Stimulated activated CD4-positive, alpha-beta T cell treated with anti-CD3 and anti-CD28 coated beads, Interleukin-4, amount 100 ng/mL, for 4 hours (primary cell): ENCODE measurements at places on chromosomes 7 and 10.

DNA sequence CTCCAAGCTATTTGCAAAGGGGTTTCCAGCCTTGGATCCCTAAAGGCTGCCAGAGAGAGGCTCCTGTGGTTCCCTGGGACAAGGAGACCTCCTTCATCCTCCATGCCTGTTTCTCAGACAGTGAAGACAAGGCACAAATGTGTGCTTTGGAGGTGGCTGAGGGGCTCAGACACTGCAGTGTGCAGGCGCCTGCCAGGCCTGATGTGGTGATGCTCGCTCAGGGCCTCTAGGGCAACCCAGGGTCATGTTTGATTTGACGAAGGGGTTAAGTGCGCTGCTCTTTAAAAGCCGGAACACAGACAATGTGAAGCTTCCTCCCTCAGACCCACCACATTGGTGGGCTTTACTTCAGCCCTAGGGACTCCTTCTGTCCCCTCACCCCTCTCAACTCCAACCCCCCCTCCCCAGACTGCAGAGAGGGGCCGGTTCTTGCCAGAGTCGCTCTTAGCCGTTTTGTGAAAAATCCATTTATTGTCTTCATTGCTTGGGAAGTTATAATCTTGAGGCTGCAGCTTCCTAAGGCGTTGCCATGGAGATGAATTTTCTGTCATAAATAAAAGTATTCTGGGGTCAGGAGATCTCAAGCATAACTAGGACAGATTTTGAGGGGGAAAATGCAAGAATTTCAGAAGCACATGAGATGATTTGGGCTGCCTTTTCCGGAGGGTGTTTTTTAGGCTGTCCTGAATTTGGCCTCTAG, 35.8 kb downstream of the PDGFA start:
- no peak for DNase-seq

GRCh38 chr10:5775685-5776084, 37.5 kb downstream of the GDI2 start:
- peak; percentile 86 for DNase-seq

DNA sequence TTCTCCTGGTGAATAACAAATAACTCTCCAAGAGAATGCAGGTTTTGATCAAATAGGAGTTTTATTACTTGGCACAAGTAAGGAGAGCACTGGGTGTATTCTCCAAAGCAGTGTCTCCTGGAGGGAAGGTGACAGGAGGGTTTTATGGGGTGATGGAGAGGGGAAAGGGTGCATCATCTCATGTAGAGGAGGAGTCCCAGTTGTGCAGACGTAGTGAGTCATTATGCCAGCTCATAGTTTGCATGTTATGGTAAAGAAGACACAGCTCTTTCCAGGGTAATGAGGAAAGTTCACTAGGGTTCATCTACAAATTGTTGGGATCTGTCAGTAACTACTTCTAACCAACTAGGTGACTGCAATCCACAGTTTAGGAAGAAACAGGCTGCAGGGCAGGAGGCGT, 347.9 kb upstream of the MEOX2 start:
- no peak for DNase-seq

- DNase-seq, result no peak
These were observed 66.5 kb upstream of the PRKG1 start for GRCh38 chr10:51007781-51008180.

DNA sequence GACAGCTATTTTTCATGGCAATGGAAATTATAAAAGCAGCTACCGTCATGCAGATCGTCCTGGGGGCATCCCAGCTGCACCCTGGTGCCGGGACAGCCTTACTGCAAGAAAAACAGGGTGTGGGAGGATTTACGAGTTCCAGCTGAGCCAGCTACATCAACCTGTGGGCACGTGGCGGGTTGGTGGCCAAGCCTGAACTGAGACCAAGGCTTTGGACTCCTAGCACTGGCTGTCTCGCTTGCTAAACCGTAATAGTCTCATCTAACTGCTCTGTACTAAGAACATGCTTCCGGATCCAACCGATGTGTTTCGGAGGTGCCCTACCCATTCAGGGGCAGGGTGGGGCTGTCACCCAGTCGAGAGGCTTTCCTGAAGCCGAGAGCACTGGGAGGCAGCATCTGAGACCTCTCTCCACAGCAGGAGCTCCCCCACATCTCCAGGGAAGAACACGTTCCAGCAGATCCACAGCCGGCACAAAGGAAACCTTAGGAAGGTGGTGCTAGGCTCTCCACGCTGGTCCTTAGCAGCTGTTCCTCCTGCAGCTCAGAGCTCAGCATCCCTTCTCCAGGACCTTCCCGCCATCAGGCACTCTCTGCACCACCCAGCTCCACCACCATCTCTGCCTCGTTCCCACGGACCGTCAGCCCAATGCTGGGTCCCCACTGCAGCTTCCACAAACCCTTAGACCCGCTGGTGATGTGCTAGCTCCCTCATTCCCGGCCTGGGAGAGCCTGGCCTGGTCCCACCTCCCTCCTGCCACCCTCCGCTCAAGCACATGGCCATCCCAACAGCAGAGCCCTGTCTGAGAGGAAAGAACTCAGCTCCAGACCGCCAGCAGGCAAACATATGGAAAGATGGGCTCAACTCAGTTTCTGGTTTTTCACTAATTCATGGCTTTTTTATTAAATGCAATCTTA, 158.5 kb downstream of the PTPRN2 start:
- DNase-seq, result no peak
